Vagina (tissue), 2 donors: ENCODE measurements at places on chromosomes 7 and 10.
A peak's percentile ranks its signal among the peaks of the same experiment; 100 is the strongest.

- no peaks in the 10 kb centered on the region for H3K27me3 ChIP-seq
- no peak overlapping the region for H3K27ac ChIP-seq
- DNase-seq = no peak
- peaks cover 12% of the 10 kb centered on the region for H3K4me1 ChIP-seq
Measured at GRCh38 chr7:20241194-20241910, 24.2 kb upstream of the MACC1 start.

DNA sequence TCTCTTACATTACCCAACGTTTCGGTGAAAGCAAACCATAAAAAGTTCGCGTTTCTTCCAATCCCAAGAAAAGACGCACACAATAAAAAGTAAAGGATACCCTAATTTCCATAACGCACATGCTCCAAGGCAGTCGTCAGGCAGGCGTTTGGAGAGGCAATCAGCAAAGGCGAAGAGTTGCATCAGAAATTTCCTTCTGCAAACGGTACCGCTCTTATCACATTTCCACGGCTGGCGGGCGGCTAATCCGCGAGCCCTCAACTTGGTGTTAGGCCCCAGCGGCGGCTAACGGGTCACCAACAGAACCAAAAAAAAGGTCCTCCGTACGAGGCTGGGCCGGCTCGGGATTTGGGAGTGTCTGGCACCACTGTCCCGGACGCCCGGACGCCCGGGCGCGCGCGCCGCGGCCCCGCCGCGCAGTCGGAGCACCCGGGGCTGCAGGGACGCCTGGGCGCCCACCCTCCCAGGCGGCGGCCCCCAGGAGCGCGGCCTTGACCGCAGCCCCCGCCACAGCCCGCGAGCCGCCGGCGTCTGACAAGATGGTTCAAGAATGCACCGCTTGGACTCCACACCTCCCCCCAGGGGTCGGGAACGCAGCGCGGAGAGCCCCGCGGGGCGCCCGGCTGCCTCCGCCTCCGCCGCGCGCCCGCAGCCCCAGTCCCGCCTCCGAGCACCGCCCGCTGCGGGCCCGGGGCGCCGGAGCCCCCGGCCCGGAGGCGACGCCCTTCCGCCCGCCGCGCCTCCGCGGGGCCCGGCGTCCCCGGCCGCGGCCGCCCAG is 9.8 kb upstream of the GRB10 start:
- peaks cover 20% of the 10 kb centered on the region for H3K4me1 ChIP-seq
- H3K27me3 ChIP-seq = no peaks in the 10 kb centered on the region
- peak overlapping the region; percentile 47 for H3K27ac ChIP-seq
- H3K4me3 ChIP-seq = peak overlapping the region; percentile 73
- no peaks in the 10 kb centered on the region for H3K36me3 ChIP-seq

GRCh38 chr7:6136475-6136874 is 105.3 kb downstream of the ANKRD61 start:
- no peaks in the 10 kb centered on the region for H3K36me3 ChIP-seq
- H3K27ac ChIP-seq = no peak overlapping the region
- H3K4me1 ChIP-seq = no peaks in the 10 kb centered on the region
- DNase-seq = no peak
- H3K4me3 ChIP-seq = no peak overlapping the region

GRCh38 chr10:63603709-63604445 is 82.7 kb downstream of the REEP3 start:
- H3K27ac ChIP-seq = no peak overlapping the region
- no peak overlapping the region for H3K4me3 ChIP-seq
- no peaks in the 10 kb centered on the region for H3K4me1 ChIP-seq
- DNase-seq = no peak
- no peaks in the 10 kb centered on the region for H3K36me3 ChIP-seq

DNA sequence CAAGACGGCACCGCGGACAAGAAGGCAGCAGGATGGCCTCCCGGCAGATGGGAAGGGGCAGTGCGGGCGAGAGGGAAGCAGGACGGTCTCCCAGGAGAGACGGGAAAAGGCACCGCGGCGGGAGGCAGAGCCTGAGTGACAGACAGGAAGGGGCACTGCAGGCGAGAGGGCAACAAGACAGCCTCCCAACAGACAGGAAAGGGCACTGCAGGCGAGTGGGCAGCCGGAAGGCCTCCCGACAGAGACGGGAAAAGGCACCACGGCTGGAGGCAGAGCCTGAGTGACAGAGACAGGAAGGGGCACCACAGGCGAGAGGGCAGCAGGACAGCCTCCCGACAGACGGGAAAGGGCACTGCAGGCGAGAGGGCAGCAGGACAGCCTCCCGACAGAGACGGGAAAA is 32.6 kb downstream of the ESYT2 start:
- H3K4me1 ChIP-seq = peaks cover 16% of the 10 kb centered on the region
- H3K4me3 ChIP-seq = no peak overlapping the region
- no peaks in the 10 kb centered on the region for H3K27me3 ChIP-seq
- no peaks in the 10 kb centered on the region for H3K36me3 ChIP-seq
- no peak for DNase-seq
- no peak overlapping the region for H3K27ac ChIP-seq

DNA sequence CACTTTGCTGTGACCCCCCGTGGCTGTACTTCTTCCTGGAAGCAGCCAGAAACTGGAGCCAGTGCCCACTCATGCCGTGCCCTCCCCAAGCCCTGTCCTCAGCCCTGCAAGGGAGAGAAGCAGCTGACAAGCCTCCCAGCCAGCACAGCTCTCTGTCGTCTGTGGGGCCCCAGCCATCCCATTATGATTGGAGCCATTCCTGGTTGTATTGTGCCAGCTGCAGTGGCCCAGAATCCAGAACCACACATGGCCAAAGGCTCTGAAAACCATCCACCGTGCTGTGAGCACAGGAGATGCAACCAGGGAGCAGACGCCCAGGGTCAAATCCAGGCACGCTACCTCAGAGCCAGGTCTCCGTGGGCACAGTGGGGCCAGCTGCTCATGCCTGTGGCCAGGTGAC is 18.7 kb downstream of the GRID2IP start:
- H3K27ac ChIP-seq = no peak overlapping the region
- peaks cover 7% of the 10 kb centered on the region for H3K27me3 ChIP-seq
- H3K36me3 ChIP-seq = no peaks in the 10 kb centered on the region

GRCh38 chr10:77504196-77504872 is 133.3 kb downstream of the KCNMA1 start:
- no peaks in the 10 kb centered on the region for H3K27me3 ChIP-seq
- no peak for DNase-seq

DNA sequence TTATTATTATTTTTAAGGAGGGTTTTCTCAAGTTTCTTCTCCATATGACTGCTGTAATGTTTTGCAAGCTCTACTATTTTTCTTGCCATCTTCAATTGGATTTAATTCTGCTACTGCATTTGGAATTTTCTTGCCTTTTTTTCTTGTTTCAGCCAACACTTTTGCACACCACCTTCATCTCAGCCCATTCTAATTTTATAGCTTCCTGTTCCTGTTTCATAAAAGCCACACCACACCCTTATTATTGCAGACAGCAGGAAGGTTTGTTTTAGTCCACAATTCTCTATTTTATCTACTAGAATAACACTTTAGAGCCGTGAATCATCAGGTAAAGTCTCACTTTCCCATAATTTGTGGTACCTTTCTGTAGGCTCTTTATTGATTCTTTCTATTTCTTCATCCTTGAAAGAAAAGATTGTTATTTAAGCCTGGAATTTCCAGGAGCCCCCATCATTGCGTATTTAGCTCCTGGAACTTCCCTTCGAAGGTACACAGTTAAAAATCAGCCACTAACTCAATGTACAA is 209.3 kb upstream of the TBX20 start:
- no peak overlapping the region for H3K4me3 ChIP-seq
- no peaks in the 10 kb centered on the region for H3K36me3 ChIP-seq
- no peaks in the 10 kb centered on the region for H3K27me3 ChIP-seq
- no peak overlapping the region for H3K27ac ChIP-seq

- no peak overlapping the region for H3K27ac ChIP-seq
- no peak overlapping the region for H3K4me3 ChIP-seq
- no peaks in the 10 kb centered on the region for H3K4me1 ChIP-seq
Measured at GRCh38 chr7:72386118-72386517, 26.0 kb downstream of the CALN1 start.

DNA sequence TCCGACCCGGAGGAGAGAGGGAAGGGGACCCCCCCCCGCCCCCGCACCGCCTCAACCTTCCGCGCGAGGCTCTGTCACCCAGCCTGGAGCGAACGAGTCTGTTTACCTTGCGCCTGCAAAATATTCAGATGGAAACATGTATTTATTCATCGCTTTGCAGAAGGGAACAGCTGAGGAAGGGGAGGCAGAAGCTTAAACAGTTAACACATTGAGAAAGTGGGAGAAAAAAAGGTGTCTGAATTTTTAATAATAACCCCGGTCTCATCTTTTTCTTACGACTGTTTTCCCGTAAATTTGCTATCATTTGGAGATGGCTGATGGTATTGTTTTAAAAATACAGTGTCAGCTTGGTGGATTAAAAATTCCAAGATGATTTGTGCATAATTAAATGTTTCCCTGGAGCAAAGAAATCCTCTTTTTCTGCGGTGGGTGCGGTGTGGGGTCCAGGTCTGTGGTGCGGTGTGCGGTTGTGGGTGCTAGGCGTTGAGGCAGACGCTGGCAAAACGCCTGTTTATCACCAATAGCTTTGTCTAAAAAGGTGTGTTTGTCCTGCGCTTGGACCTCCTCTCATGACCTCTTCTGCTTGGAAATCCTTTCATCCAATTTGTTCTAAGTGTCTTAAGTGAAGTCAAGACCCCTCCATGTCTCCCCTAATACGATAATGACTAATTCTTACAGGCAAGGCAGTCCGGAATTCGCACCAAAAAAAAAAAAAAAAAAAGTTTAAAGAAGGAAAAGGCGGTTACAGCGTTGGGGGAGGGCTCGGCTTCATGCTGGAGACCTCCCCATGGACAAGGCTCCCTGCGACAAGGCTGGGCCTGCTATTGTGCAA is 1.6 kb downstream of the UNCX start:
- no peak overlapping the region for H3K4me3 ChIP-seq
- DNase-seq = no peak
- H3K27me3 ChIP-seq = peaks cover 41% of the 10 kb centered on the region
- no peaks in the 10 kb centered on the region for H3K36me3 ChIP-seq
- no peak overlapping the region for H3K27ac ChIP-seq

- H3K27me3 ChIP-seq = no peaks in the 10 kb centered on the region
- H3K4me1 ChIP-seq = peaks cover 10% of the 10 kb centered on the region
- H3K4me3 ChIP-seq = no peak overlapping the region
- H3K27ac ChIP-seq = no peak overlapping the region
- DNase-seq = no peak
- no peaks in the 10 kb centered on the region for H3K36me3 ChIP-seq
Measured at GRCh38 chr10:89248990-89249389, 2.6 kb downstream of the LIPA start.

- DNase-seq = no peak
- H3K36me3 ChIP-seq = no peaks in the 10 kb centered on the region
- H3K4me3 ChIP-seq = no peak overlapping the region
- no peak overlapping the region for H3K27ac ChIP-seq
- H3K27me3 ChIP-seq = no peaks in the 10 kb centered on the region
Measured at GRCh38 chr7:50962962-50963374, 180.3 kb upstream of the GRB10 start.

DNA sequence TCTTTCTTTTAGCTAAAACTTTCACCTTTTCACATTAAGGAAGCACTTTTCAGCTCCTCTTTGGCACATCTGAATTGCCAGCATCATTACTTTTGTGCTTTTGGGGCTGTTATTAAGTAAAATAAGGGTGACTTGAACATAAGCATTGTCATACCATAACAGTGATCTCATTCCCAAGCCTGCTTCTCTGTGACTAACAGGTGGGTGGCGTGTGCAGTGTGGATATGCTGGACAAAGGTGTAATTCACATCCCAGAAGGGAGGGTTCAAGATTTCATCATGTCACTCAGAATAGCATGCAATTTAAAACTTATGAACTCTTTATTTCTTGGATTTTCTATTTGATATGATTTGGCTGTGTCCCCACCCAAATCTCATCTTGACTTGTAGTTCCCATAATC is 517.4 kb upstream of the MKI67 start:
- no peaks in the 10 kb centered on the region for H3K36me3 ChIP-seq
- H3K4me1 ChIP-seq = no peaks in the 10 kb centered on the region
- no peak overlapping the region for H3K27ac ChIP-seq
- DNase-seq = no peak

DNA sequence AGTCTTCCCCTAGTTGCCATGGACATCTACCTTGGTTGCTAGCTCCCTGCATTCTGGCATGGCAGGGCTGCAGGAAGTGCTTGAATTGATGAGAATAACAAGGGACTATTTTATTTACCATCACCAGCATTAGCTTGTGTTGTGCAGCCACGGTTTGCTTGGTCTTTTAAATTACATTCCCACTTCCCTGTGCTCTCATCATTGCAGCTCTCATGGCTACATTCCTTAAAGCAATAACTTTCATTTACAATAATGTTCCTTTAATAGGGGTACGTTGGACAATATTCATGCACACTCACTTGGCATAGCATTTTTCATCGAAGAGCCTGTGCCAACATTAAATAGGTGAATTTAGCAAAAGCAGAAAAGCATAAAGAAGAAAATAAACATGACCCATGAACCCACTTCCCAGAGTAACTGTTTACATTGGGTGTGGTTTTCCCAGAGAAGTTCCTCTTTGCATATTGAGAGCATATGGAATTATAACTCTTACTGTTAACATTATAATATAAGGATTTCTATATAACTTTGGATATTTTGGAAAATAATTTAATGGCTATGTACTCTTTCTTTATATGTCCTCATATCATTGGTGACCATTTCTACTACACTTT is 113.2 kb upstream of the VWC2 start:
- no peak overlapping the region for H3K27ac ChIP-seq
- H3K4me1 ChIP-seq = no peaks in the 10 kb centered on the region
- DNase-seq = no peak
- no peaks in the 10 kb centered on the region for H3K27me3 ChIP-seq

DNA sequence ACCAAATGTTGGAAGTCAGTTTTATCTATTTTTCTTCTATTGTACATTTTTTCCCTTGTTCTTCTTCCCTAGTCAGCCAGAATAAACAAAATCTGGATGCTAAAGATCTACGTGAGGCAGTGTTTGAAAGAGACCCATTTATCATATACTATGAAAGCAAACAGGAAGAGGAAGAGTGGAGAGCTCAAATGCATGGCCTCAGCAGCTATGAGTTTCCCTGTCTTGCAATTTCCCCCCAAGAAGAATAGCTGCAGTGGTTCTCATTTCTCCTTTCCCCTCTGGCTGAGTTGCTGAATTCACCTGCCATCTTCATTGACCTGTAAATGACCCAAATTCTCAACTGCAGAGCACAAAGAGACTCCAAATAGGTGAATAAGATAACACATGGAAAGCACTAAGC is 347.1 kb upstream of the NRP1 start:
- no peaks in the 10 kb centered on the region for H3K27me3 ChIP-seq
- DNase-seq = no peak
- H3K36me3 ChIP-seq = no peaks in the 10 kb centered on the region
- H3K4me1 ChIP-seq = no peaks in the 10 kb centered on the region

DNA sequence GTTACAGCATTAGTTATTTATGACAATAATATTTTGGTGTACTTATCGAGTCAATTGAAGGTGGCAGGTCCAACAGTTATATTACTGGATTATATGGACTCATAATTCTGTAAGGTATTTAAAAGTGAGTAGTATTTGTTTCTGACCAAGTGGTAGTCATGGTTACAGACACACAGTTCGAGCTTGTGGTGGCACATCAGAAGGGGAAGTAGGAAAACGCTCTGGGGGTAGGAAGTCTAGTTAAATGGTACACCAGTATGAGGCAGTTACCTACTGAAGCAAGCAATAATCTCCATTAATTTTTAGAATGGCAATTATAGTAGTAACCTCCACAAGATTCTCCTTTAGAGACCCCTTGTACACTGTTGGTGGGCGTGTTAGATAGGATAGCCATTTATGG is 541.2 kb downstream of the ETV1 start:
- DNase-seq = no peak
- no peaks in the 10 kb centered on the region for H3K27me3 ChIP-seq
- H3K4me1 ChIP-seq = no peaks in the 10 kb centered on the region
- no peaks in the 10 kb centered on the region for H3K36me3 ChIP-seq
- no peak overlapping the region for H3K27ac ChIP-seq
